ENCODE measurements at places on chromosomes 13 and 19.

DNA sequence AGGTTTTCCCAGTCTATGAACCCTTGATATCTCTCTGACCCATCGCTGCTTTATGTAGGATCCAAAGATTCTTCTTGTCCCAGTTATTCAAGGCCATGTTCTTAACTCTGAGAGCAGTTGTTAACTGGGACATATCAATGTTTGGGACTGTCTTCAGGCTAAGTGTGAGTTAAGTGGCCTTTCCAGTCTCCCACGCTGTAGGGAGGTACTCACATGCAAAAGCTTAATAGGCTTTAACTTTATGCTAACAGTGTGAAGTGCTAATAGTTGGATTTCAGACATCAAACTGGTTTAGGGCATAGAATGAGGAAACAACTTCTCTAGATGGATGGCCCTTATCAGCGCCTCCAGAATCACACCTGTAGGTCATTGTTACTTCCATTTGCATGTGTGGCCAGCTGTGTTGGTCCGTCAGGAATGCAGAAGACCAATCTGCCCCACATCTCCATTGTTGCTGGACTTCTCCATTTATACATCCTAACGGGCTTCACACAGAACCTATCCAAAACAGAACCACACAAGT lies 104.7 kb upstream of the MBNL2 start:
- no peak for DNase-seq

DNA sequence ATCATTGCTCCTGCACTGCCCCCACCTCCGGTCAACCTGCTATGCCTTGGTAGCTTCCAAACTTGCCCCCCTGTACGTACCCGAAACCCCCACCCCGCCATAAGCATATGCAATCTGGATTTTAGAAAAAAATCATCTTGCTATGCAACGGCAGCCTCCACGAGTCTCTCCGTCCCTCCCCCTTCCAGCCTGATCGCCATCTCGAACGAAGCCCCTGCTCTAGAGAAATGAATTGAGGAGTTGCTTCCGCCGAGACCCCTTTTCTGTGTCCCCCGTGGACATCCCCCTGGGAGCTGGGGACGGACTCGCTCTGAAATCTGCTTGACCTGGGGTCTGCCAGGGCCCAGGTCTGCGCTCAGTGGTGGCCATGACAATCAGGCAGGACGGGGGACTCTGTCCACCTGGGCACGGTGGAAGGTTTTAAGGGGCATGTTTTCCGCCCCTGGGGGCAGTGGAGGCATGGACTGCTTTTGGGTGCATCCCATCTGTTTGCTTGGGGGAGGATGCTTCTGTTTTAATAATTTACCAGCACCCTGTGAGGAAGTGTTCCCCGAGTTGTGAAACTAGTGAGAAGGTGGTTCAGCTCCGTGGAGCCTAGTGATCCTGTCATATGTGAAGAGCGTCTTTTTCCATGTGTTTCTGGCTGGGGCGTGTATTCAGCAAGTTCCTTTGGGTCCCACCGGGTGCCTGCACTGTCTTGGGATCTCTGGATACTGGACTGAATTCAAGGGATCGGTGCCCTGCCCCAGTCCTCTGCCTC lies 1.0 kb downstream of the KDM4B start:
- no peak for DNase-seq

DNA sequence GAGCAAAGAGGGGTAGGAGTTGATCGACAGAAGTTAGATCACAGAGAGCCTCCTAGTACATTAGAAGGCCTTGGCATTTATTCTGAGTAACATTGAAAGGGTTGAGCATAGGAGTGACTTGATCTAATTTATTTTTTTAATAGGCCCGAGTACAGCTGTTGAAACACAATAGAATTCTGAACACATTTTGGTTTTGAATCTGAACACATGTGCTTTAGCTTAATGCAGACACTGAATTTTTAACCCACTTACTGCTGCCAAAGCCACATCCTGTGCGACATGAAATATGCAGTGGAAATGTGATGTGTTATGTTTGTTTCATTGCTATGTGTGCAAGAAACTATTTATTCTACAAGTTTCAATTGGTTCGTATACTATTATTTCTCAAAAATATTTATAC lies 1505.9 kb downstream of the PCDH9 start:
- peak; percentile 11 for DNase-seq

DNA sequence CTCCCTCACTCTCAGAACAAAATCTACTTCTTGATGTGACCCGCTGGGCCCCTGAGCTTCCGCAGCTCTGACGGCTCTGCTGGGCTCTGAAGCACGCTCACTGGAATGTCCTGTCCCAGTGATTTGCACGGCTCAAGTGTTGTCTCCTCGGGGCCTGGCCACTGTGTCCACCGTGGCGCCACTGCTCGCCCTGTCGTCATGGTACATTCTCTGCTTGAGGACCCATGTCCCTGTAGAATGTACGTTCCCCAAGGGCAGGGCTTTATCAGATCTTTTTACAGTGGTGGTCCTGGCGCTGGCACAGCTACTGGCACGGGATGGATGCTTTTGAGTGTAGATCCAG lies 12.1 kb downstream of the KLHL26 start:
- no peak for DNase-seq

DNA sequence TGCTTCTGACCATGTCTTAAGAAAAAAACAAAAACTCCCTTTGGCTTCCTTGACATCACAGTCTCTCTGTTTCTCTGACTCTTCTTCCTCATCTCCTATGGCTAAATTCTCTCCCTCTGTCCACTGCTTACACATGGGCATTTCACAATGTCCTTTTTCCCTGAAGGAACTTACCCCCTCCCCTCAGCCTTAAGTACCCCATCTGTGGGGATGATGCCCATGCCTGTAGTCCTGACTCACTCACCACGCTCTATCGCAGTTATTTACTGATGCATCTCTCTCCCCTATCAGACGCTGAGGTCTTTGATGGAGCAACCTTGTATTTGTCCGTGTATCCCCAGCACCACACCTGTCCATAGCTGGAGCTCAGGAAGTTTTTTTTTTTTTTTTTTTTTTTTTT lies 32.4 kb downstream of the ACTN4 start:
- DNase-seq, result no peak

DNA sequence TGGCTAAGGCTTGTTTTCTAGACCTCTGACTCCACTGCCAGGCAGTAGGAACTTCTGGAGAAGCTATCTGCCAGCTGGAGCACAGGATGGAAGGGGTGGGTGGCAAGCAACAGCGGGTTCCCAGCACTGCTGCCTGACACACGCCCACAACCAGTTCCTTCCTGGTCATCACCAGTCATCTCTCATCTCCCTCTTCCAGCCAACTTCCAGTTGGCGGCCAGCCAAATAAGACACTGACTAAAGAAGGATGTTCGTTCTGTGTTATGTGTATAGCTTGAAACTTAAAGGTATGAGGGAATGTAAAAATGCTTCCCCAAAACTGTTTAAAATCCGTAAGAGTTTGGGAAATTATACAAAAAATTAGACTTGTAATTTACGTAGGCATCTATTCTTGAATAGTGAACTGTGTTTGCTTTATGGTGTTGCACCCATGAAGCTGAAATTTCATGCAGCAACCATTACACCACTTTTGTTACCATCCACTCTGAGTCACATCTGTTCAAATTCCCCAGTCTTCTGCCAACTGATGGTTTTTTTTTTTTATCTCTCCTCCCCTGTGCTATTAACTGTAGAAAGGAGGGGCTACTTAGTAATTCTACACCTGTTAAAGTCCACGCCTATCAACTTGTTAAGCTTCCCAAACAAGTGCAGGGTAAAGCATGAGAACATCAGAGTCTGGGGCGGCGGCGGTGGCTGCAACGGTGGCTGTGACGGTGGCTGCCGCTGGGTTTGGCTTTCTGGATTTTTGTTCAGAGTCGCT lies 86.2 kb upstream of the FRY start:
- DNase-seq, result no peak
